ENCODE measurements at places on chromosomes 1 and 21. TPM values are rescaled to one million over a fixed set of nuclear protein-coding genes. Genes with fewer than 3 reads are reported as not detected.

DNA sequence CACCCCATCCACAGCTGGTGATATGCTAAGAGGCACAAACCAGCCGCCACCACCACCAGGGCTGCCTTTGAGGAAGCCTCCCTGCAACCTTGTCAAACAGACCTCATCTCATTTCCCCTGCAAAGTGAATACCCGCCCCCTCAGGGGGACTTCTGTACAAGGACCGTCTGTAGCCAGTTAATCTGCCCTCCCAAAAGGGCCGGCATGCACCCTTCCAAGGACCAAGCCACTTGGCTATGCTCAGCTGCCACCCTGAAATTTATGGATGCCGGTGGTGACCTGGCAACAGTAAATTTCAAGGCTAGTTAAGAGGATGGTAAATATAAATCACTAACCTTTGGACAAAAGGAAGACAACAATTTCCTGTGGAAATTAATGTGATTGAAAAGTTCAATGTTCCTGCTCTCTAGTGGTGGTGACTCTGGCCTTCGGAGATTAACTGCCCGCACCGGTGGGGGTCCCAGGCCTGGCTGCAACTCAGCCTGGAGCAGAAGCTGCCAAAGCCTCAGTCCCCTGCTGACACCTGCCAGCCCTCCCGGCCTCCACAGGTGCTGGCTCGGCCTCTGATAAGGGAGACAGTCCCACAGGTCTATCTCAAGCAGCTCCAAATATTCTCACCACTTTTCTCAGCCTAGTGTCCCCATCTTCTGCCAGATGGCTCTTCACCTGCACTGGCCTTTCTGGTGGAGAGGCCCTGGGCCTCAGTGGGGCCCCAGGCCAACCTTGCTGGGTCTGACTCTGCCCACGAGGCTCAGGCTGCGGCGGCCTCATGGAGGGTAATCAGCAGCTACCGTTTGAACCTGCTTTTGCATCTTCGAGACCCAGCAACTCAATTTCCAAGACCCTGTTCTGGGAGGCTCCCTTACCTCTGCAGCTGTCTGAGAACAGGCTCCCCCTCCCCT lies 12.2 kb downstream of the TMEM53 start:
- no peak overlapping the region for H3K27ac ChIP-seq
- no peaks in the 10 kb centered on the region for H3K27me3 ChIP-seq
- H3K4me3 ChIP-seq, result no peak overlapping the region
- no peaks in the 10 kb centered on the region for H3K4me1 ChIP-seq
- no peaks in the 10 kb centered on the region for H3K36me3 ChIP-seq

TRIM63 gene
- not detected for total RNA-seq

DNA sequence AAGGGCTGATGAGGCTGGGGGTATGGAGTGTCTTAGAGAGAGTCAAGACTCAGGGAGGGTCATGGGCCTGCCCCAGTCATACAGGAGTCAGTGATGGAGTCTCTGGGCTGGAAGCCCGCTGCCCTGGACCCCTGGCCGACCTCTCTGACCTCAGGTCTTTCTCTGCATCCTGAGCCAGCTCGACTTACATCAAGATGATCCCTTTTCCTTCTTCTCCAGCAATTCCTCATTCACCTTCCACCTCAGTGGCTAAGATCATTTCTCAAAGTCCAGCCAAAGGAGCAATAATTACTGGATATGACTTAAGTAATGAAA lies 308.6 kb downstream of the MATN1 start:
- no peaks in the 10 kb centered on the region for H3K4me1 ChIP-seq
- H3K27ac ChIP-seq, result no peak overlapping the region
- no peak overlapping the region for H3K4me3 ChIP-seq

FAAH gene
- 0.97 TPM for total RNA-seq

CACNA1E gene
- total RNA-seq, result not detected

SLC45A3 gene
- 1.2 TPM for total RNA-seq

OR2L13 gene
- not detected for total RNA-seq

TMOD4 gene
- not detected for total RNA-seq

DNA sequence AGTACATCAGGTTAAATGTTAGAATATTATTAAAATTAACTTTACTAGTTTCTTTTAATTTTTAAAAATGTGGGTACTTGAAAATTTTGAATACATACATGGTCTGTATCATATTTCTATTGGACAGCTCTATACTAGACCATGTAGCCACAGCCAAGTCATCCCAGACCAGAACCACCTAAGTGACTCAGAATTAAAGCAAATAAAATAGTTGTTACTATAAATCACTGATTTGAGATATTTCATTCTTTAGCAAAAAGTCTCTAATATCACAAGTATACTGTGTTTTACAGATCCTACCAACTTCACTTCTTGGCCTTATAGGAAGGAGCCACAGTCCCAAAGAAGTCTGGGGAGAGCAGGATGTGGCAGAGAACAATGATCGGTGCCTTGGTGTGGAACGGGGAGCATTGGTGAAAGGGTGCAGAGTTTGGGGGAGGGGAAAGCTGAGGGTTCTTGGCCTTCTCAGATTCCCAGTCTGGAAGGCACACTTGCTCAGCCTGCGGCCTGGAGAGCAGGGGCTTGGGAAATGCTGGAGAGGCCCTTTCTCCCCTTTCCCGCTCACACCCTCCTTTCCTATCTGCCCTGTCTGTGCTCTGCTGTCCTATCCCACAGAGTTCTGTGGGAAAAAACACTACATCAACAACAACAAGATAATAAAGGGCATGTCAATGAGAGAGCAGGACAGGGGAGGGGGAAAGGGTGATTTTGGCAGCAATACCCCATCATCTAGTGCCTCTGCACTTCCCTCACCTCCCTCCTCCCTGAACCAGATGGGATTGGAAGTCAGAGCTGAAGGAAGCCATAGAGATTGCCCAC lies 122.1 kb downstream of the NGF start:
- no peaks in the 10 kb centered on the region for H3K27me3 ChIP-seq
- DNase-seq, result no peak
- H3K27ac ChIP-seq, result no peak overlapping the region
- H3K4me1 ChIP-seq, result peaks cover 7% of the 10 kb centered on the region

- no peaks in the 10 kb centered on the region for H3K36me3 ChIP-seq
- H3K27ac ChIP-seq, result no peak overlapping the region
- H3K4me3 ChIP-seq, result no peak overlapping the region
- peaks cover 3% of the 10 kb centered on the region for H3K27me3 ChIP-seq
Observed at GRCh38 chr1:115757856-115758255, 10.7 kb downstream of the CASQ2 start.

NTMT2 gene
- total RNA-seq, result not detected

NBPF10 gene
- 2.3 TPM for total RNA-seq

GRCh38 chr1:54979327-54979891 lies 1.0 kb upstream of the TMEM61 start:
- no peak overlapping the region for H3K4me3 ChIP-seq
- no peak overlapping the region for H3K27ac ChIP-seq
- H3K36me3 ChIP-seq, result no peaks in the 10 kb centered on the region
- no peaks in the 10 kb centered on the region for H3K4me1 ChIP-seq
- peak; percentile 29 for DNase-seq

KRTAP19-7 gene
- not detected for total RNA-seq

F3 gene
- 93.7 TPM for total RNA-seq

CDK18 gene
- not detected for total RNA-seq

HDGF gene
- total RNA-seq, result 185 TPM

DNA sequence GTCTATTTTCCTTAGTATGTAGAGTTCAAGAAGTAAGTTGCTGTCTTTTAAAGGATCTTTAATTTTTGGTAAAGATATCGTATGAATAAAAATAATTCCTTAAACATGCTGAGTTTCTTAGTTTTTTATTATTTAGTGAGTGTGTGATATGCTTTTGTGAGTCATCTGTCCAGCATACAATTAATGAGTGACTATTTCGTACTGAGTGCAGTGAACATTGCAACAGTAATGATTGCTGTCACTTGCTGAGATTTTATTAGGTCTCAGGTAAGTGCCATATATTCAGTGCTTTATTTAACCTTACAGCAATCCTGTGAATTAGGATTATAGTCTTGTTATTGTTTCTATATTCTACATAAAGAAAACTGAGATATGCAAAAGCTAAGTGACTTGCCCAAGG lies 22.6 kb downstream of the MIGA1 start:
- no peaks in the 10 kb centered on the region for H3K27me3 ChIP-seq
- DNase-seq, result no peak
- peaks cover 9% of the 10 kb centered on the region for H3K4me1 ChIP-seq

UQCRH gene
- total RNA-seq, result 337 TPM

- no peaks in the 10 kb centered on the region for H3K27me3 ChIP-seq
- peak; percentile 49 for DNase-seq
Observed at GRCh38 chr1:207752456-207752998, 673 bp downstream of the CD46 start.

DNA sequence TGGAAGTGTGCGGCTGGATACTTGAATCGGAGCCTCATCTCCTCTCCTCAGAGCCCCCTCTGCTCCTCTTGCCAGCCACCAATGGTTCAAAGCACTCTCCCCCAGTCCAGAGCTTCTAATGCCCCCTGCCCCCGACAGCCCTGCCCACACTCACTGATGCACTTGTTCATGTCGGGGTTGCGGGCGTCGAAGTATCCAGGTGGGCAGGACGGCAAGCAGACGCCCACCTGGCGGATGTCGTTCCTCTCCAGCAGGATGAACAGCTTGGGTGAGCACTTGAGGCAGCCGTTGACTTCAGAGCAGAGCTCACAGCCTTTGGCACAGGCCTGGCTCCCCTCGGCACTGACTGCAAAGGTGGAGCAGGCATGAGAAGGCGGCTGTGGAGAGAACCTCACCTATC lies 18.4 kb downstream of the RSPO1 start:
- no peak overlapping the region for H3K4me3 ChIP-seq
- no peaks in the 10 kb centered on the region for H3K36me3 ChIP-seq
- peaks cover 9% of the 10 kb centered on the region for H3K27me3 ChIP-seq
- no peak overlapping the region for H3K27ac ChIP-seq
- no peaks in the 10 kb centered on the region for H3K4me1 ChIP-seq
- no peak for DNase-seq

CFHR2 gene
- total RNA-seq, result not detected

DNA sequence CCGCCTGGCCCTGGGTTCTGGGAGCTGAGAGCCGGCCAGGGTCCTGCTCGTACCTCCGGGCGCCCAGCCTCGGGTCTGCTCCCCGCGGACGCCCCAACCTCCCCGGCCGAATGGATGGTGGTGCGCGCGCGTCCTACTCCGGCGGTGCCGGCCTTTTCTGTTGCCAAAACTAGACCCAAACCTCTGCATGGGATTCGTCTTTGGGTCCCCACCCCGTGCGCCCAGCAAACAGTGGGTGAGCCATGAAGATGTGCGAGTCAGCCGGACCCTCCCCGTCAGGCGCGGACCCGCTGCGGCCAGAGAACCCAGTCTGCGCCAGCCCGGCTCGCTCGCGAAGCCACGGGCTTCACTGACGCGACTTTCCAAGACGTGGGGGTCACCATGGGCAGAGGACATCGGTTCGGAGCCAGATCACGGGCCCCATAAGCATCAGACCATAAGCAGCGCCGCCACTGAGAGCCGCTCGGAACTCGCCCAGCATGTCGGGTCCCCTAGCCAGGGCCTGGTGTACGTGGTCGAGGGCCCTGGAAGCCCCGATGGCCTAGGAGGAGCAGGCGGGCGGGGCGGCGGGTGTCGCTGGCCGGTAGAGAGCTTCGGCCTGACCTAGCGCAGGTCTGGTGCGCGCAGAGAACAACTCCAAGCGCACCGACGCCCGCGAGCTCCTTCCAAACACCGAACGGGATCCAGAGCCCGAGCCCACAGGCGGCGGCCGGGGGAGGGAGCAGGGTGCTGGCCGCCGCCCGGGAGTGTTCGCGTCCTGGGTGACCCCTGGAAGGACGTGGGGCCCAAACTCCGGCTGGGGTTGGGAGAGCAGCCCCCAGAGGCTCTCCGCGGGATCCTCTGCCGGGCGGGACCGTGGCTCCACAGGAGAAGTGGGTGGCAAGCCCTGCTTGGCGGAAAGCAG lies 1.0 kb upstream of the TP73 start:
- 0 out of 2 replicates have a peak, but pooled peaks cover 4% of the 10 kb centered on the region for H3K4me1 ChIP-seq
- H3K27ac ChIP-seq, result no peak overlapping the region
- no peak overlapping the region for H3K4me3 ChIP-seq
- H3K36me3 ChIP-seq, result 0 out of 2 replicates have a peak, but pooled peaks cover 4% of the 10 kb centered on the region
- H3K27me3 ChIP-seq, result peaks cover 54% of the 10 kb centered on the region
- peak; percentile 25 for DNase-seq

DNA sequence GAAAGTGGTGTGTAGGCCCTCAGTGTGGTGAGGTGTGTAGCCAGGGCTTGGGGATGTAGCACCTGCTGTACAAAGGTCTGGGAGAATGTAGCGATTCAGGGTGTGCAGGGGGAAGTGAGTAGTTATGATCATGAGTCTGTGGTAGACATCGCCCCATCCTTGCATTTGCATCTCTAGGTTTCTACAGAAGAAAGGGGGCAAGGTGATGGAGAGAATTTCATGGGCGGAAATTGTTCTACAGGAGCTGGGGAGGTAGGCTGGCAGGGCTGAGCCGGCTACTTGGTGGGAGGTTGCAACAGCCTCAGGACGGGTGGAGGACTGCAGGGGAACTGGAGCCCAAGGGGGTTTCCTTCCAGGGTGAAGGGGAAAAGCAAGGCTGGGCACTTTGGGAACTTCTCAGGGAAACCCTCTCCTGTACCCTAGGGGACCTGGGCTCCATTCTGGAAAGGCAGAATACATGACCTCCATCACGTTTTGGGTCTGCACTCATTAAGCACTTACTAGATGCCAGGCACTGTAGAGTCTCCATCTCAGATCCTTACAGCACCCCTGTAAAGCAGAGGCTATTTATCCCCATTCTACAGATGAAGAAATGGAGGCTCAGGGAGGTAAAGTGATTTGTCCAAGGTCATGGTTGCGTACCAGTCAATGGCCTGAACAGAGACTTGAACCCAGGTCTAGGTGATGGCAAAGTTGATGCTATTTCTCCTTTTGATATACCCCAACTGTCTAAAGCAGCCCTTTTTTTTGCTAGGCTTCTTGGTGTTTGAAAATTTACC lies 14.5 kb upstream of the TNFRSF1B start:
- H3K27ac ChIP-seq, result no peak overlapping the region
- peaks cover 18% of the 10 kb centered on the region for H3K4me1 ChIP-seq

MEF2D gene
- 22.3 TPM for total RNA-seq

EPHA10 gene
- not detected for total RNA-seq

DNA sequence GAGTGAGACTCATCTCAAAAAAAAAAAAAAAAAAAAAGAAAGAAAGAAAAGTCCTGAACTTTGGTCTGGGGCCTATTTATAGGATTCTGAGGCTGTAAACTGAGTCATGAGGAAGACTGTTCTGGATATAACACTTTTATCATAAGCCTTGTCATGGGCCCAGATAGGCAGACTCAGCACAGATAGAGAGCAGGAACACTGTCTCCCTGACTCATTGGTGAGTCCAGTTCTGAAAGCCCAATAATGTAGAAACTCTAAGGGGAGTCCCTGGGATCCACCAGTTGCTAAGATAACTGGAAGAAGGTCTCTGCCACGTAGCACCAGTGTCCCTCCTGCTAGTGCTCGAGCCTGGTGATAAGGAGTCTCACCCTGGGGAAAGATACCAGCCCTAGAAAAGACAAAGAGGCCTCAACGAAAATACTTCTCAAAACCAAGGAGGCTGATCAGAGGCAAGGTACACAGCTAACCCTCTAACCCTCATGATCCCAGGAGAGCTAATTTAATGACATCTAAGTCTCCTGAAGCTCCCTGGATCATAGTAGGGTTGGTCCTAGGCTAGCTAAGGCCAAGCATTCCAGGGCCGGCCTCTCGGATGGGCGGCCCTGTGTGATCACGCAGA lies 43.5 kb downstream of the LPAR3 start:
- no peaks in the 10 kb centered on the region for H3K27me3 ChIP-seq
- H3K4me1 ChIP-seq, result peaks cover 34% of the 10 kb centered on the region
- H3K27ac ChIP-seq, result no peak overlapping the region
- H3K4me3 ChIP-seq, result no peak overlapping the region
- peak; percentile 36 for DNase-seq
